Activated naive CD4-positive, alpha-beta T cell treated with Interleukin-2 at 50 U/mL for 16 hours (primary cell): ENCODE measurements at places on chromosomes 13 and 19.

- DNase-seq: no peak
Observed at GRCh38 chr13:107251341-107251740, 683.4 kb upstream of the ARGLU1 start.

DNA sequence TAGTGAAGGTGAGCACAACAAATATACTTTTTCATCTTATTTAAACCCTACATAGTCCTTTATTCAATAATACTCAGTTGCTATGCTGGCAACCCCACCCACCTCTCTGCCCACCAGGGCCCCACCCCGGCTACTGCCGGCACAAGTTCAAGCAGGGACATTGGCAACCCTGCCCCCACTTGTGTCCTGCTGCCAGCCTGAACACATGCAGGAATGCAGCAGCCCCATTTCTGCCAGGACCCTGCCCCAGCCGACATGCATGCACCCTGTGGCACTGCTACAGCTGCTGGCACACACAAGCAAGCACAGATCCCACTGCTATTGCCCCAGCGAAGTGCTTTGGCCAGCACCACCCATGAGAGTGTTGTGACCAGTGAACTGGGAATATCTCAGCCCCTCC lies 289.8 kb downstream of the COG6 start:
- DNase-seq: no peak

- peak; percentile 47 for DNase-seq
Observed at GRCh38 chr19:41226053-41226873, 7.2 kb downstream of the AXL start.

GRCh38 chr19:48090281-48090802 lies 20.3 kb downstream of the PLA2G4C start:
- no peak for DNase-seq

DNA sequence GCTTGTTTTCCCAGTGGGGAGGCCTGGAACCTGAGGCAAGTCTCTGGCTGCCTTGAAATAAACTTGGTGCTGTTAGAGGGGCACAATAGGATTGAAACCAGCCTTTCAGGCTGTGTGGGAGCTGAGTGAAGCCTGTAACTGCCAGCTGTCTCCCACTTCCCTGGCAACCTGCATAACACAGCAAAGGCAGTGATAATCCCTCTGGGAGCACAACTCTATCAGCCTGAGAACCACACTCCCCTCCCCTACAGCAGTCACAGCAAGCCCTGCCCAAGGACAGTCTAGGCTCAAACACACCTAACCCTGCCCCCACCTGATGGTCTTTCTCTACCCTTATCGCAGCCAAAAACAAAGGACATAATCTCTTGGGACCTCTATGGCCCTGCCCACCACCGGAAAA lies 683.8 kb upstream of the ATXN8OS start:
- no peak for DNase-seq

- DNase-seq: peak; percentile 31
Observed at GRCh38 chr19:51660975-51661600, 14.5 kb upstream of the SIGLEC14 start.

GRCh38 chr13:76937281-76937820 lies 11.0 kb upstream of the ACOD1 start:
- DNase-seq: no peak

- no peak for DNase-seq
Observed at GRCh38 chr13:91270031-91270430, 77.5 kb upstream of the MIR17HG start.

- no peak for DNase-seq
Observed at GRCh38 chr13:55160867-55161266, 1979.9 kb upstream of the PRR20A start.

DNA sequence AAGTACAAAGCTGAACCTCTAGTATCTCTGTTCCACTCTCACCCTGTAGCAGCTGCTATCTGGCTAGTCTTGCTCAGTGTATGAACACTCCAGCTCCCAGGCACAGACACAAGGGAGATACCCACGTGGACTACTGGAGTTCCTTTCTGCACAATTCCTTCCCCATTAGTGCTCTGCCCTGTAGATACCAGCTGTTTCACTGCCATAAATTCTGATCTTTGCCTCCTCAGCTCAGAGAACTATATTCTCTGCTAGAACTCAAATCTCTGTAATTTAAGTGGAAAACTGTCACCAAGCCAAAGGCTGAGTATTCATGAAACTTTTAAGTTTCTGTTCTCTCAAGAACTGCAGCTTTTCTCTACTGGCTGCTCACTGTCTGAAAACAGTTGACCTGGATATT lies 273.7 kb downstream of the DIAPH3 start:
- DNase-seq: no peak

- DNase-seq: peak; percentile 13
Observed at GRCh38 chr19:7605490-7606222, 10.0 kb downstream of the CAMSAP3 start.

- DNase-seq: no peak
Observed at GRCh38 chr19:33941133-33941532, 144.5 kb downstream of the KCTD15 start.

GRCh38 chr19:50549927-50550593 lies 18.2 kb downstream of the LRRC4B start:
- DNase-seq: no peak

- DNase-seq: no peak
Observed at GRCh38 chr19:5006201-5006600, 37.3 kb downstream of the KDM4B start.

DNA sequence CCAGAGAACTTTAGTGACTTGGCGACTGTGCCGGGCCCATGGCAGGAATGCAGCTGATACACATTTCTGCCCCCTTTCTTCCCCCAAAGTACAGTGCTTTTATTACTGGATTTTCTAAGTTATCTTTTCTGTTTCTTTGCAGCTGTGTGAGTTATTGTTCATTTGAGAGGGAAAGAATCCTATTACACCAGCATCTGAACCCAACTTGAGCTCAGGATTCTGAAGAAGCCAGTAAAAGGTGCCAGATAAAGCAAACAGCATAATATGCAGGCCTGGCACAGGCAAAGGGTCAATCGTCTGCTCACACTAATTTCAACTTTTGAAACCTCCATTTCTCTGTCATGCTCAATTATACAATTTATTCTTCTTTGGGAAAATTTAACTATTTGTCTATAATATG lies 93.9 kb downstream of the DOCK9 start:
- no peak for DNase-seq

DNA sequence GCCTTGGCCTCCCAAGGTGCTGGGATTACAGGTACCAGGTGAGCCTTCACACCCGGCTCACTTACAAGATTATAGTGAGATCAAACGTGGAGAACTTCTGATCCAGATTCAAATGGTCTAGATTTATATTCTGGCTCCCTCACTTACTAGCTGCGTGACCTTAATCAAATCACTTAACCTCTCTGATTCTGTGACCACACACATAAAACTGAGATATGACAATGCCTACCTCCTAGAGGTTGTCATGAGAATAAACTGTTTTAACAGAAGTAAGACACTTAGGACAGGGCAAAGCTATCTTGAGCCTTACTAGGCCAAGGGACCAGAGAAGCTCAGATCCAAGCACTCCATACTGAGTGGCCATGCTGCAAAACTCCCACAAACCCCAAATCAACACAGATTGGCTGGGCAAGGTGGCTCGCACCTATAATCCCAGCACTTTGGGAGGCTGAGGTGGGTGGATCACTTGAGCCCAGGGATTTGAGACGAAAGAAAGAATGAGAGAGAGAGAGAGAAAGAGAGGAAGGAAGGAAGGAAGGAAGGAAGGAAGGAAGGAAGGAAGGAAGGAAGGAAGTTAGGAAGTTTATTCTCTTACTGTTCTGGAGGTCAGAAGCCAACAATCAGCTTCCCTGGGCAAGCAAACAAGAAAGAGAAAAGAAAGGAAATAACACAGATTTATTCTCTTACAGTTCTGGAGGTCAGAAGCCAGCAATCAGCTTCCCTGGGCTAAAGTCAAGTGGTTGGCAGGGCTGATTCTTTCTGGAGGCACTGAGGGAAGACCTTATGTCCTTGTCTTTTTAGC lies 46.1 kb upstream of the MAP3K10 start:
- no peak for DNase-seq

GRCh38 chr19:54014920-54015560 lies 23.6 kb downstream of the CACNG6 start:
- no peak for DNase-seq

- no peak for DNase-seq
Observed at GRCh38 chr13:107554460-107554859, 660.9 kb downstream of the LIG4 start.

GRCh38 chr13:28110414-28110813 lies 10.0 kb upstream of the FLT3 start:
- DNase-seq: no peak
